Urinary bladder (tissue), 4 donors: ENCODE measurements at places on chromosomes 13 and 19. TPM values are rescaled to one million over a fixed set of nuclear protein-coding genes. Genes with fewer than 3 reads are reported as not detected.

The FBXL3 gene
- 122 TPM for total RNA-seq

The UBL5 gene
- 92.0 TPM for total RNA-seq

The KCNC3 gene
- total RNA-seq = 0.79 TPM

The PGLYRP1 gene
- total RNA-seq = not detected

The IGLON5 gene
- 0.21 TPM for total RNA-seq

The TNFSF13B gene
- 6.9 TPM for total RNA-seq

The CYP4F11 gene
- total RNA-seq = 1.0 TPM

The IGSF23 gene
- total RNA-seq = not detected

The ADGRE3 gene
- total RNA-seq = 0.16 TPM

The SHISA2 gene
- total RNA-seq = 8.8 TPM

The SIGLEC12 gene
- 0.11 TPM for total RNA-seq

The DACT3 gene
- total RNA-seq = 20.0 TPM

The ZNF85 gene
- 26.4 TPM for total RNA-seq

The ZNF556 gene
- total RNA-seq = 1.3 TPM

The METTL21C gene
- 0.69 TPM for total RNA-seq

The BEST2 gene
- total RNA-seq = not detected

The RFXAP gene
- total RNA-seq = 10.0 TPM

The MISP gene
- total RNA-seq = 1.4 TPM

The FRY gene
- total RNA-seq = 45.9 TPM

The FCGBP gene
- 7.7 TPM for total RNA-seq

The ZNF264 gene
- total RNA-seq = 42.5 TPM

The PSG6 gene
- not detected for total RNA-seq

The DLL3 gene
- not detected for total RNA-seq

The SHISA7 gene
- total RNA-seq = 0.16 TPM

The THSD1 gene
- 15.1 TPM for total RNA-seq

The POU2F2 gene
- total RNA-seq = 0.95 TPM

The LYPD3 gene
- total RNA-seq = 2.8 TPM

The ITGBL1 gene
- total RNA-seq = 8.5 TPM

The LSM14A gene
- total RNA-seq = 133 TPM

The RPS15 gene
- 507 TPM for total RNA-seq

The CD22 gene
- total RNA-seq = 8.8 TPM
